CD4-positive, alpha-beta T cell treated with Interleukin-10 for 1 hour (primary cell): ENCODE measurements at places on chromosomes 7 and 10.

- DNase-seq = no peak
These were observed 558.8 kb upstream of the GALNT17 start for GRCh38 chr7:70573071-70573661.

DNA sequence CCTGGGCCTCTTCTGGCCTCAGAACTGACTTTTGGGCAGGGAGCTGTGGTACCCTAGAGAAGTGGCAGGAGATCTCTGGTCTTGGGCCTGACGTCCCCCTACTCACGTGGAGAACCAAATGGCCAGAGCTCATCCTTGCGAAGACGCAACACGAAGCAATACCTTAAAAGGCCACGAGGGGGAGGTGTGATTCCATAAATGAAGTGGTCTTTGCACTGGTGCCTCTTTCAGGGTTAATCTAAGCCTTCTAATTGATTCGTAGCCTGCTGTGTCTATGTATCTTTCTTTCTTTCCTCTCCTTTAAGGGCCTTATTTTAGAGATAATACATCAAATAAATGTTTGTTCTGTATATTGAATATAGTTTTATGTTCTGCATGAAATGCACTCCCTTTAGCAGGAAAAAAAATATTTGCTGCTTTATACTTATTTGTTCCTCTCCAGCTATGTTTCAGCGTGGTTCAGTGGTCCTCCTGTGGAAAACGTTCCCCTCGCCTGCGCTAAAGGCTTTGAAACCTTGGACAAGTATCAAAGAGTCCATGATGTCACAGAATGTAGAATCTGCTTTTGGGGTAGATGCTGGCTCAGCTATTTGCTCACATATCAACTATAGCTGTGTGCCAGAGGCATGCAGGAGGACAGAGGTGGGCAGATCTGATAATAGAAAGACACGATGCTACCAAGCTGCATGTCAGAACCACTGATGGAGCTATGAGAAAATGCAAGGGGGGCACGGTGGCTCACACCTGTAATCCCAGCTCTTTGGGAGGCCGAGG lies 41.0 kb downstream of the STRA8 start:
- peak; percentile 76 for DNase-seq

DNA sequence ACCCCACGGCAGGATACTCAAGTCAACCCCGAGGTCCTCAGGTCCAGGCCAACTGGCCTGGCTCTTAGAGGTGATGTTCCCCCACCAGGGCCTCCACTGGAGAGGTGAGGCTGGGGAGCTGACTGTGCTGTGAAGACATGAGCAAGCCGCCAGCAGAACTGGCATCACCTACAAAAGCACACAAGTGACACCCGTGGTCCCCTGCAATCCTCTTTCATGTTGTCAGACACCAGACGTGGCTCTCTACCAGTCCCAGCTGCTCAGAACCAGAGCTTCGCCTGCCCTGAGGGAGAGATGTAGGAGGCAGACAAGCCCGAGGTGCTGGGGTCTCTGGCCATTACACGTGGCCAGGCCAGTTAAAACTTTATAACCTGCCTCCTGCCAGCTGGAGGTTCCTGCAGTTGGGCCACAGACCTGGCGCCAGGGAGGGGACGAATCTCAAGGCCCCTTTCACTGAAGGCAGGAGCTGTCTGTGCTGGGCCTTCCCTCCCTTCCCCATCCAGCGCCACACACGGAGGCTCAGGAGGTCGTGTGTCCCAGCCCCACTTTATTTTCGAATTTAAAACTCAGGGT lies 2.2 kb downstream of the COMTD1 start:
- DNase-seq = peak; percentile 29

DNA sequence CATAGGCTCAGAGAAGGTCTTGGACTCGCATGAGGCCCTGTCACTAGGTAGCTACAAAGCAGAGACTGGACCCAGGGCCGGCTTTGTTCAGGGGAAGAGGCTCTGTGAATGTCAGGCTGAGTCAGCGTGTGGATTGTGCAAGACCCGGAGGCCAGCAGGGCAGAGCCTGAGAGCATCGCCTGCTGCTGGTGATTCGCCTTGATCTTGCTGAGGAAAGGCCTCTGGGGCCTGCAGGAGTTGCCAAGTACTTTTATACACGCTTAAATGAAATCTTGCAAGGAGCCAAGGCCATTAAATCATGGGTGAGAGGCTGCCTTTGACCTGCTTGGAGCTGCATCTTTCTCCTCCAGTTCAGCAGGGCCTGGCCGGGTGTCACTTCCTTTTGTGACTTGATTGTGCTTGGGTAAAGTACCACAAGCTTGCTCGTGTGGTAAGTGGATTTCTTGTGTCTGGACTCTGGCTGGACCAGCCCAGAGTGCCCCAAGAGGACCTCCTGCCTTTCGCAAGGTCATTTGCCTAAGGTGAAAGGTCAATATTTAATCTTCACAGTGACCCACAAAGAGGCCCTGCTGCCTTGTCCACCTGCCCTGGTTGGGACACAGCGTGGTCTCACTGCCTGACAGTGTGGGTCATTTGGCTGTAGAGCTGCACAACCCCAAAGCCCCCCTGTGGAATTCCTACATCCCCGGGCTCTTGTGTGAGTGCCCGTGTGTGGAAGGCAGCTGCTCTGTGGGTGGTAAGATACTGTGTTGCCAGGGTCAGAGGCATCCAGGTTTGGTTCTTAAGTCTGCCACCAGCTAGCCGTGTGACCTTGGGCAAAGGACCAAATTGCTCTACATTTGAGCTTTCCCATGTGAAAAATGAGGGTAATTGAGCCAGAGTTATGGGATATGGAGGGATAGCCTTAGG lies 38.6 kb upstream of the SH2D4B start:
- peak; percentile 41 for DNase-seq

- no peak for DNase-seq
These were observed 106.6 kb upstream of the CHST15 start for GRCh38 chr10:124200011-124200410.

DNA sequence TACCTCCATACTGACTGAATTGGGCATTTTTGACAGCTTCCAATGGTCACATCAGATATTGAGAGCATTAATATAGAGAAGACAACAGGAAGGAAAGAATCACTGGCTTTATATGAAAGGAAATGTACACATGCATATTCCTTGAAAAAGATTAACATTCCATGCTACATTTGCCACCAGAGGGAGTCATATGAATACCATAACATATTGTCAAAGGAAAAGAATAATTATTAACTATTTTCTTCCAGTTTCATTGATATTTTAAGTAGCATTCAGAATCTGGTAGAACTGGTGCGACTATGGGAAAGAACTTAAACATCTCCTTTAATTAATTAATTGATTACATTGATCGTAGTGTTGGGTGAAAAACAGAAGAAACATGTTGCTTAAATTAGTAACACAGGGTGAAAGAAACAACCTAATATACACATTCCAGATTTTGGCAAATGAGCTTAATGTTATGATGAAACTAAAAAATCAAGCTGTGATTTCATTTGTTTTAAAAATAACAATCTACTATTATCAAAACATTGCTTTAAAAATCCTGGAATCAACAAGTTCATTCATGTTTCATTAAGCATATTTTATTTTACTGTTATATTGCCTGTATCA lies 71.5 kb downstream of the GPR85 start:
- DNase-seq = no peak

DNA sequence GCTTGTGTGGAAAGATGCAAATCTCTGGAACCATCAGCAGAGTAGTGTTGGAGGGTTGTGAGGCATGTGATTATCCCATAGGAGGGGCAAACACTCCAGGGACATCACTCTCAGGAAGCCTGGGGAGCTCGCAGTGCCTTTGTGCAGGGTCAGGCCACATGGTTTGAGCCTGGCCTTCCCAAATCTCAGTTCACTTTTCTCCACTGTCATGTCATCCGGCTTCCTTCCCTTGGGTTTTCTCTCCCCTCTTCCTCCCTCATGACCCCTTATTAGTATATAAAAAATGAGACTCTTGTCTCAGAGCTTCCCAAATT lies 20.4 kb downstream of the TSPAN14 start:
- DNase-seq = no peak

GRCh38 chr7:90248706-90249105 lies 3.7 kb downstream of the CFAP69 start:
- no peak for DNase-seq

DNA sequence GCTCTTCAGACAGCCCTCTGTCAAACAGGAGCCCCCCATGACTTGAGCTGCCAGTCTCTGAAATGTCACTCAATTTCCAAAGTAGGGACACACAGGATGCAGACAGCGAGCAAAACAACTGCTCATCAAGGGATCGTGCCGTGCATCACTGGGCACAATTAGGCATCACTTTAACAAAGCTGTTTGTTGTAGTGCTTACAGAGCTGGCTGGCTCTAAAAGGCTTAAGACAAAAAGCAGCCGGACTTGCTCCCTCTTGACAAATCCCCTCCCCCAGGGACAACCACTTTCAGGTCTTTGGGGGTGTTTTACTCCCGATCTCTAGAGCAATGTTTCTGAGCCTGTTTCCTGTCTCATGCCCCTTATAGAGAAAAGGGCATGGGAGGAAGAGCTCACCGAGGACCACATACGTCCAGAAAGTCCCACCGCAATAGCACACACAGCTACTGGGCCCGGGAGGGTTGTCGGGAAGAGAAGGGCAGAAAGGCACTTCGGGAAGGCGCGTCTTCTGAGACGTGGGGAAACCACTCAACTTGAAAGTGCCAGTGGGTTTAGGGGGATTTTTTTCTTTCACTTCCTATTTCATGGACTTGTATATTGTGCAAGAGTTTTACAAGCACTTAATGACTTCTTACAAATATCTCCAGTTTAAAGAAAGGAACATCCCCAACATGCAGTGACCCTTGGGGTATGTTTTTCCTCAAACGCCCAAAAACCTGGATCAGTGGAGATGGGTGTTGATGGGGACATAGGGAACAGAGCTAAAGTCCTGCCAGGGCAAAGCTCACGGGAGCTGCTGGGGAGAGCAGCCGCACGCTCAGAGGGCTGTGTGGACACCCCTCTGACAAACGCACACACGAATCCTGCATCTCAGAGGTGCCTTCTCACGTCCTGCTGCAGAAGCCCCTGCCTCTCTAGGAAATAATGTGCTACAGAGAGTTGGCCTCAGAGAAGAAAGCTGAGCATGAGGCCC lies 27.1 kb downstream of the LRRC20 start:
- peak; percentile 37 for DNase-seq

GRCh38 chr7:150857276-150858055 lies 5.1 kb downstream of the AOC1 start:
- no peak for DNase-seq

GRCh38 chr7:240887-241421 lies 48.6 kb downstream of the FAM20C start:
- no peak for DNase-seq

DNA sequence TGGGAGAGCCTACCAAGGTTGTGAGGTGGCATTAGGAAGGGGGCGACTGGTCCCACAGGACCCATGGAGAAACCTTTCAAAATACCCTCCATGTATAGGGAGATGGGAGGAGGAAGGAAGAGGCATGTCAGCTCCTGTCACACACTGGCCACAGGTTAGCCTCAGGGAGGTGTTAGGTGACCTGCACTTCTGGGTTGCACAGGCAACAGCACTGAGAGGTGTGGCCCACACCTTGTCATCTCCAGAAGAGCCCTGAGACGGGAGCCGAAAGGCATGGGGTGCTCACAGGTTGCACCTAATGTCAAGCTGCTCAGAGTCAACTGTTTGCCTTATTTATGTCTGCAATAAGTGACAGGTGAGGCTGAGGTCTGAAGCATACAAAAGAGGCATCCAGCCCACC lies 14.6 kb upstream of the USP6NL start:
- no peak for DNase-seq

GRCh38 chr7:12157517-12157916 lies 53.6 kb upstream of the TMEM106B start:
- DNase-seq = no peak

GRCh38 chr7:92827464-92828120 lies 8.8 kb downstream of the CDK6 start:
- no peak for DNase-seq

DNA sequence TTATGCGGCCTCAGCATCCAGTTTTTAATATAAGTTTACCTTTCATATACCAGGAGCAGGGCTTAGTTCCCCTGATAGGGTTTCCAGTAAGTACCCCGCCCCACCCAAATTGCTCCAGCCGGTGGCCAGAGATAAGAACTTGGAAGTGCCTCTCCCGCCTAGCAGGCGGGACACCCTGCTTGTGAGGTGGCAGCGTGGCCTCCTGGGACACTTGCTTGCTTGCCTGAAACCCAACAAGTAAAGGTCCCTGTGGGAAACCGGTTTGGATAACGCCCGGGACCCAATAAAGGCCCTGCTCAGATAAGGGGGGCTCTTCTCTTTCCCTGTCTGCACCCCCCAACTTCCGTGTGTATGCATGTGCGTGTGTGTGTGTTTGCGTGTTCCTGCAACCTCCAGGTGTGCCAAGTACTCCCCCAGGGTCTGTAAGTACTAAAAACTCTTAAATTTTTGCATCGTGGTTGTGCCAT lies 154.3 kb downstream of the ARHGAP21 start:
- no peak for DNase-seq

- DNase-seq = no peak
These were observed 1.4 kb downstream of the HABP2 start for GRCh38 chr10:113554214-113554613.

- DNase-seq = no peak
These were observed 20.2 kb upstream of the PFKFB3 start for GRCh38 chr10:6182454-6183098.

GRCh38 chr10:32046151-32046550 lies 10.1 kb downstream of the KIF5B start:
- DNase-seq = no peak

DNA sequence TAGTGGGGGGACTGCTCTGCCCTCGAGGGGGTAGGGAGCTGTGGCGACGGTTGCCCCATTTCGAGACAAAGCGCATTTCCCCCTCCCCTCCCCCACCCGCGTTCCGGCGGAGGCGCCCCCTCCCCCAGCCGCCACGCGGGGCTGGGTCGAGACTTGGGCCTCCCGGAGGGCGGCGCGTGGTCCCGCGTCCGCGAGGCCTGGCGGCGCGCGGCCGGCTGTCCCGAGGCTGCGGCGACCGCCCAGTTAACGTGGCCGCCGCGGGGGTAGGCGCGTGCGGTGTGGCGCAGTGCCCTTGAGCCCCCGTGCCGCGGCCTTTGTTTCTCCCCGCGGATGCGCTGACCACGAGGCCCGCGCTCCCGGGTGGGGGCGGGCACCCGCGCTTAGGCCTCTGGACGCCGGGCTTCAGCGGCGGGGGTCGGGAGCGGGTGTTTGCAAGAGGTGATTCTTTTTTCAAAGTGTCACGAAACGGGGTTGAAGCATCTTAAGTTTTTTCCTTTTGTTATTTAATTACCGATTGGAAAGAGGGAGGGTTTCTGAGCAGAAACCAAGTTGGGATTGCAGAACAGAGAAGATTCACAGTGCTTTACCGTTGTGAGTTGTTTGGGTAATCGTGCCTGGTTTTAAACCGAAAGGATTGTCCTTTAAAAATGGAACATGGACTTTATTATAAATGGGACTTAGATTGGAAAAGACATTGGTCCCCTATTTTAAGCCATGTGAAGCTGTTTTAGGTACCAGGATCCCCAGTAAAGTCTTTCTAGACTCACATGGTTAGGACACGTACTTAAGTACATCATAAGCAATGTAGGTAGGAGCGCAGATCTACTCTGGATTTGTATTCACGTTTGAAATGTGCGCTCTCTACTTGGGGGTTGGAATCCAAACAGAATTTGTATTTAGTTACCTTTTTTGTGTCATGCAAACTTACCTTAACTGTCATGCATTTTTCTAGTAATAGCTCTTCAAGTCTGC lies 760 bp downstream of the CBX3 start:
- peak; percentile 61 for DNase-seq

- DNase-seq = no peak
These were observed 59.4 kb downstream of the USP6NL start for GRCh38 chr10:11551916-11552602.

- DNase-seq = no peak
These were observed 77.8 kb upstream of the FAM133B start for GRCh38 chr7:92667816-92668535.

GRCh38 chr10:64515970-64516699 lies 994.9 kb downstream of the REEP3 start:
- no peak for DNase-seq

- DNase-seq = no peak
These were observed 138.0 kb downstream of the CDH23 start for GRCh38 chr10:71534568-71535194.
